ENCODE measurements at places on chromosomes 11 and 22. TPM values are rescaled to one million over a fixed set of nuclear protein-coding genes. Genes with fewer than 3 reads are reported as not detected.

DNA sequence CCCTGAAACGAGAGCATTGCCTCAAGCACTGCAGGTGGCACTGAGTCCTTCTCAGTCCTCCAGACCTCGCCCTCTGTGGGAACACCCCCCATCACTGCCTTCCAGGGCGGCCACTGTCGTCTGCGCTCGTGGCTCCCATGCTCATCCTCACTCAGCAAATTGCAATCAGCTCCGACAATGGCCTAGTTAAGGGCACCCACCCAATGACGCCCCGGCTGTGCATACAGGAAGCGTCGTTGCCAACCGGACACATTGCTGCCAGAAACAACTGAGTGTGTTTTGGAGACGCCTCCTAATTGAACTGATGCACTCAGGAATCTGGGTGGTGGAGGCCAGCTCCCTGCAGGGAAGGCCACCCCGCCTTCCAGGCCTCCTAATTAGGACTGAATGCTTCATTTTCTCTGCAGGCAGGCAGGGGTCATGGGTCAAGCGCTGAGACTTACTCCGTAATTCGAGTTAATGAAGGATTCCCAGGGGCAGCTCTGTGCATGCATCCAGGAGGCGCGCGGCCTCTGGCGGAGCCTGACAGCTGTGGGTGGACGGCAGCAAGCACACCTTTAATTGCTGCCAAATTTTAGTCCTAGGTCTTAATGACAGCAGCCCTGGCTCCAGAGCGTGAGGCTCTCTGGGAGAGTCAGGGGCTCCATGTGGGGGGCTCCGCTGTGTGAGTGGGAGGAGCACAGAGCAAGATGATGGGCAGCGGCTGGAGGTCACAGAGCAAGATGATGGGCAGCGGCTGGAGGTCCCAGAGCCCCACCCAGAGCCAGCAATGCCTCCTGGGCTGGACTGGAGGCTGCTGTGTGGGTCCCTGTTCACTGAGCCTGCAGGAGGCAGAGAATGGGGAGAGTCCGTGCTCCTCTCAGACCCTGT is 199.0 kb downstream of the BRD1 start:
- peaks cover 9% of the 10 kb centered on the region for H3K27me3 ChIP-seq
- peaks cover 14% of the 10 kb centered on the region for H3K4me1 ChIP-seq
- DNase-seq: no peak
- no peak overlapping the region for H3K27ac ChIP-seq
- H3K36me3 ChIP-seq: no peaks in the 10 kb centered on the region

- DNase-seq: no peak
- no peaks in the 10 kb centered on the region for H3K27me3 ChIP-seq
- H3K36me3 ChIP-seq: no peaks in the 10 kb centered on the region
- peaks cover 17% of the 10 kb centered on the region for H3K4me1 ChIP-seq
Observed at GRCh38 chr11:96014217-96014616, 90.3 kb upstream of the MTMR2 start.

DNA sequence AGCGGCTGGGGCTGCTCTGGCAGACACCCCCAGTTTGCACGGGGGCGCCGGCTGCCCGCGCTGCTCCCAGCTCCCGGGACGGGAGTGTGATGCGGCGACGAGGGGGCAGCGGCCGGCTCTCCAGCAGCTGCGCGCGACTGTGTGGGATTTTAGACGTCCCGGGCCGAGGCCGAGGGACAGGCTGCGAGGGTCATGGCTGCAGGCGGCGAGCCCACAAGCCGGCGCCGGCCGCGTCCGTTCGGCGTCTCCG is 159 bp downstream of the FZD4 start:
- DNase-seq: no peak
- H3K36me3 ChIP-seq: peaks cover 23% of the 10 kb centered on the region
- H3K4me3 ChIP-seq: peak overlapping the region; percentile 100
- no peaks in the 10 kb centered on the region for H3K27me3 ChIP-seq

- H3K27ac ChIP-seq: peak overlapping the region; percentile 87
- H3K27me3 ChIP-seq: no peaks in the 10 kb centered on the region
- H3K4me1 ChIP-seq: peaks cover 88% of the 10 kb centered on the region
- no peaks in the 10 kb centered on the region for H3K36me3 ChIP-seq
Observed at GRCh38 chr11:43689167-43689566, 8.6 kb downstream of the HSD17B12 start.

DNA sequence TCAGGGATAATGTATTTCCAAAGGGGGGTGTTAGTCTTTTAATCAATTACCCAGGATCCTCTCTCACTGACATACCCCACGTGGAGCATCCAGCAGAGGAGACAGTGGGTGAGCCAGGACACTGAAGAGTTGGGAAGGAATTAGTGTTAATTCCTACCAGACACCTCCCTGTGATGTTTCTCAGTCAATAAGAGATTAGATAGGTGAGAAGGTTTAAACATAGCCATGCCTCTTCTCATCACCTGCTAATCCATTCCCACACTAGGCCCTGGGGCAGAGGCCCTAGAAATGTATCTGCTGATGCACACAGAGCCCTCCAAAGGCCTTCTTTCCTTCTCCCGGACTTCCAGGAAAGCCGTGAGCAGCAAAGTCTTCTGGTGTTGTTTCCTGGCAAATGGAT is 363.6 kb upstream of the LARGE1 start:
- no peaks in the 10 kb centered on the region for H3K36me3 ChIP-seq
- H3K27ac ChIP-seq: no peak overlapping the region
- H3K27me3 ChIP-seq: no peaks in the 10 kb centered on the region
- no peak overlapping the region for H3K4me3 ChIP-seq
- no peak for DNase-seq

Gene FAT3
- 0.33 TPM for total RNA-seq

Gene ABCC8
- 1.1 TPM for total RNA-seq

Gene CRYBB3
- total RNA-seq: not detected

DNA sequence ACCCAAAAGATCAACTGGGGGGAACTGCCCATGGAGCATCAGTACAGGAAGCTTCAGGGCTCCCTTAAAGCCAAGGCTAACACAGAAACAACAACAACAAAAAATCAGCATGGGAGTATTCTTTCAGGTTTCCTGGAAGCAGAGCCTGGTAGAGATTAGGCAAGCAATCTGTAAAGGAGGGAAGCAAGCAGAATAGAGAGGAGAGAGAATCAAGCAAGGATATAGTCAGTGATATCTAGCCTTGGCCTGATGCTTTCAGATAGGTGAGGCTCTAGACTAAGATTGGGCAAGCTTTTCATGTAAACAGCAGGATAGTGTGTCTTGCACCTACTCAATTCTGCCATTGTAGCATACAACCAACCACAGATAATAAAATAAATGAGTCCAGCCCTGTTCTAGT is 44.4 kb upstream of the FAT3 start:
- H3K4me1 ChIP-seq: no peaks in the 10 kb centered on the region
- H3K27ac ChIP-seq: no peak overlapping the region
- no peak overlapping the region for H3K4me3 ChIP-seq
- no peak for DNase-seq
- peaks cover 6% of the 10 kb centered on the region for H3K27me3 ChIP-seq

- H3K4me1 ChIP-seq: peaks cover 12% of the 10 kb centered on the region
- peak within 1 kb of the TSS; percentile 69 for H3K4me3 ChIP-seq
- H3K36me3 ChIP-seq: no peaks in the 10 kb centered on the region
- no peak within 1 kb of the TSS for H3K27ac ChIP-seq
- H3K27me3 ChIP-seq: peaks cover 23% of the 10 kb centered on the region
- peak; percentile 69 for DNase-seq
Observed at GRCh38 chr11:74311352-74311926, at the start of gene P4HA3. Gene P4HA3 (minus strand): TSS chr11:74311640. CDS start chr11:74311611, 29 bp downstream.

DNA sequence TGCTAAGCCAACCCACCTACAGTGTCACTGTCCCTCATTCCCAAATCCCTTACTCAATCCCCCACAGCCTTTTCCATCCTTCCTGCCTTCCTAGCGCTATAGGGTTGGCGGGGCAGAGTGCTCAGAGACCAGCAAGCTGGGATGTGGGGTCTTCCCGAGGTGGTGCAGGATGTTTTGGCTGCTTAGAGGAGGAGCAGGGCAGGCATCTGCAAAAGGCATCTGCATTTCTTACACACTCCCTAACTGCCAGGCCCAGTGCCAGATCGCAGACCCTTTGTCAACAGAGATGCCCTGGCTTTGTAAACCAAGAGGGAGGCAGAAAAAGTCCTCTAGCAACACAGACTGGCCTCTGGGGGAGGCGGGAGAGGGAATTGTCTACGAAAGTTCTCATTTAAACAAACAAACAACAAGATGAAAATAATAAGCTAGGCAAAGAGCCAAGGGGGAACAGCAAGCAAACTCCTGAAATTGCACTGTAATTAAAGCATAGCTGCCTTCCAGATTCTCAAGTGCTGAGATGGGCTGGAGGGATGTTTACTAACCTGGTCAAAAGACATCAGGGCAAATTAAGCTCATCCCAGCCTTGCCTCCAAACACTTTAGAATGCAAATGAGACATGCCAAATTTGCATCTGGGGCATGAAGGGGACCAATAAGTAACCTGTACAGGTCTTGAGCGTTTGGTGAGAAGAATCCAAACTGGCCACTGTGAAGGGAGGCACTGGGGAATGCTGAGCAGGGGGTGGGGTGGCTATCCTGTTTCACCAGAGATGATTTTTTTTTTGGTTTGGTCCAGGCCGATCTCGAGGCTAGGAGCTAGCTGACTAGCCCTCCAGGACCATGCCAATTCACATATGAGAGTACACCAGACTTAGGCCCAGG is 38.1 kb upstream of the ADA2 start:
- DNase-seq: no peak
- peak overlapping the region; percentile 42 for H3K4me3 ChIP-seq
- no peaks in the 10 kb centered on the region for H3K36me3 ChIP-seq
- peaks cover 14% of the 10 kb centered on the region for H3K4me1 ChIP-seq
- peak overlapping the region; percentile 60 for H3K27ac ChIP-seq

- no peak overlapping the region for H3K27ac ChIP-seq
- no peak for DNase-seq
- no peaks in the 10 kb centered on the region for H3K36me3 ChIP-seq
- no peaks in the 10 kb centered on the region for H3K4me1 ChIP-seq
- H3K27me3 ChIP-seq: no peaks in the 10 kb centered on the region
- no peak overlapping the region for H3K4me3 ChIP-seq
Observed at GRCh38 chr11:24794064-24794463, 297.2 kb downstream of the LUZP2 start.

GRCh38 chr11:8686325-8686724 is 3.7 kb downstream of the RPL27A start:
- H3K4me3 ChIP-seq: no peak overlapping the region
- no peaks in the 10 kb centered on the region for H3K27me3 ChIP-seq
- H3K27ac ChIP-seq: no peak overlapping the region
- peaks cover 60% of the 10 kb centered on the region for H3K4me1 ChIP-seq
- H3K36me3 ChIP-seq: peaks cover 38% of the 10 kb centered on the region

Gene DEUP1
- total RNA-seq: not detected

DNA sequence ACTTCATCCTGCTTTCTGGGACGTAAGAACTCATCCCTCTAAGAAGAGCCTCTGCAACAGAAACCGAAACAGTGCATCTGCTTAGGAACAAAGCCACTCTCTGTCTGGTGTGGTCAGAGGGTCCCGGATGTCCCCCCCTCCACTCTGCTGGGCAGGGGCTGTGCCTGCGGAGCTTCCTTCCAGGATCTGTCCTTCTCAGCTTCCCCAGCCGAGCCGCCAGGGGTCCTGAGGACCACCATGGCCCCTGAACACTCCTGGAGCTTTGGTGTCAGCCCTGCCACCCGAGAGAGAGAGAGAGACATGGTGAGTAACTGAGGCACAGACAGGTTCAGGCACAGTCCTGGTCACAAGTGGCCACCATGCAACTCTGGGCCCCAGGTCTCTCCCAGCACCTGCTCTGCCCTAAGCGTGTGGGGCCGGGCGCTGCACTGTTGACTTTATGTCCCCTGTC is 24.4 kb upstream of the MGAT3 start:
- H3K27me3 ChIP-seq: no peaks in the 10 kb centered on the region
- no peak for DNase-seq

DNA sequence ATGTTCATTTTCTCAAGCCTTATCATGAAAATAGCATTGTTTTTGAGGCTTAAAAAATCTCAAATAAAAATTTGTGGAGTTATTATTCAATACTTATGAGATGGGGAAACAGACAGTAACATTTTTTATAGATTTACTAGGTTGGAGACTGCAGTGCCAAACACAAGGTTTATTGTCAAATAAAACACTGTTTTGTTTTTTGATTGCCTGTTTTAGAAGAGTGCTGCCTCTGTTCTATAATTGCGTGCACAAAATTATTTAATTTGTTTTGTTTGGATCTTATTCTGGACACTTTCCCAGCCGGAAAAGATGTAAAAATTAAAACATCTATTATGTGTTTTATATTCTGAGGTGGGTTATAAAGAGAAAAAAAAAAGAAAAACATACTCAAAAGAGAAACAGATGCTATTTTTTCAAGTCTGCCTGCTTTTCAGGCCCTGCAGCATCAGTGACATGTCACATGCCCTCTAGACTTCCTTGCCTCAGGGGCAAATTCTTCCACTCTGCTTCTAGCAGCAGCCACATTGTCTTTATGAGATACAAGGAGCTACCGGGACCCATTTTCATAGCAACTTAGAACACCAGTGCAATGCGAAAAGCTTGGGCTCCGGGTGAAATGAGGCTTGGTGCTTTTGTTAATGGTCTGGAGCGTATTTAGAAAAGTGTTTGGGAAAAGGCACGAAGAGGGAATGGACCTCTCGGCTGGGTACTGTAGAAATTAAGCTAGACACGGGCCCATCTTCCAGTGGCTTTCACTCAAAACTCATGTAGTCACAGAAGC is 77.5 kb downstream of the EFCAB6 start:
- no peaks in the 10 kb centered on the region for H3K36me3 ChIP-seq
- H3K4me3 ChIP-seq: no peak overlapping the region
- no peaks in the 10 kb centered on the region for H3K27me3 ChIP-seq
- H3K4me1 ChIP-seq: no peaks in the 10 kb centered on the region

GRCh38 chr11:111969344-111969743 is 32.2 kb downstream of the DIXDC1 start:
- H3K4me3 ChIP-seq: no peak overlapping the region
- peak overlapping the region; percentile 17 for H3K27ac ChIP-seq
- H3K36me3 ChIP-seq: peaks cover 8% of the 10 kb centered on the region
- H3K27me3 ChIP-seq: no peaks in the 10 kb centered on the region

Gene P4HA3
- total RNA-seq: 0.16 TPM
